ENCODE measurements at places on chromosomes 13 and 19.
A peak's percentile ranks its signal among the peaks of the same experiment; 100 is the strongest.

DNA sequence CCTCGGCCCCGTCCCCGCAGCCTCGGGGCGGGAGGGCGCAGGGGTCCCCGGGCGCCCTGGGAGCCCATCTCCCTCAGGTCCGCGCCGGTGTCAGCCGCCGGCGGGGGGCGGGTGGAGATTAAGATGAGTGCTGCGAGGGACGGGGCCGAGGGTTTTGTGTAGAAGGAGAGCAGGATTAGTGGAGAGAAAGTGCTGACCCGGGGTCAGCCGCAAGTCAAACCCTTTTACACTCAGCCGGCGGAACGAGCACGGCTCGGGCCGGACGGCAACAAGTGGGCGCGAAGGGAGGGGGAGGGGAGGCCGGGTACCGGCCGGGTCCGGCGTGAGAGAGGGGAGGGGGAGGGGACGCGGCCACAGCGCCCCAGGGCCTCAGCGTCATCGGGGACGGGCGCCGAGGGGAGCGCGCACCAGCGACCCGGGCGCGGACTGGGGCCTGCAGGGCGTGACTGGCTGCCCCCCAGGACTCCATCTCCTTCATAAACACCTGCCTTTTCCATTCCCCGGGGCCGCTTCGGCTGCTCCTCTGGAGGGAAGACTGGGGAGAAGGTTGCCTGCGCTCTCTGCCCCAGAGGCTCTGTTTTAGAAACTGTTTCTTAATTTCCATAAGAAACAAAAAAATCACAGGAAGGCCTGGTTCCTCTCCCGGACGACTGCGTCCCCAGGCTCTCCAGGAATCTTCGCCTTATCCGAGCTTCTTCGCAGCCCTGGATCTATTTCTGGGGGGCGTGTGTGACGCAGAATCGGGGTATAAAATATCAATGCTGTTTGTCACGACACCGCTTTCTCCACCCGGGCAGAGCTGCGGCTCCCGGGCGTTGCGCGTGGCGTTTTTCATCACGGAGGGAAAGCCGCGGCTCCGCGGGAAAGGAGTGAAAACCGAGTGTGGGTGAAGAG lies 6.5 kb downstream of the SOX1 start:
- DNase-seq = peak; percentile 87

DNA sequence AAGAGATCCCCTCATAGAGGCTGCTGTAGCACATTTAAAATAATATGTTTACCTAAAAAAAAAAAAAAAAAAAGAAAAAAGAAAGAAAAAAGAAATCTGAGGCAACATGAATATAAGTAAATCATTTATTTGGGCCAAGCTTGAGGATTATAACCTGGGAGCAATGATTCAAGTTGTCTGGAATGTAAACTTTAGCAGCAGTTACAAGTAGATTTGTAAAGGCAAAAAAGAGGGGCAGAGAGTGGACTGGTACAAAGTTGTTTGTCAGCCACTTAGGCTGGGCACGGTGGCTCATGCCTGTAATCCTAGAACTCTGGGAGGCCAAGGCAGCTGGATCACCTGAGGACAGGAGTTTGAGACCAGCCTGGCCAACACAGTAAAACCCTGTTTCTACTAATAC lies 11.3 kb downstream of the ZNF43 start:
- no peak for DNase-seq

DNA sequence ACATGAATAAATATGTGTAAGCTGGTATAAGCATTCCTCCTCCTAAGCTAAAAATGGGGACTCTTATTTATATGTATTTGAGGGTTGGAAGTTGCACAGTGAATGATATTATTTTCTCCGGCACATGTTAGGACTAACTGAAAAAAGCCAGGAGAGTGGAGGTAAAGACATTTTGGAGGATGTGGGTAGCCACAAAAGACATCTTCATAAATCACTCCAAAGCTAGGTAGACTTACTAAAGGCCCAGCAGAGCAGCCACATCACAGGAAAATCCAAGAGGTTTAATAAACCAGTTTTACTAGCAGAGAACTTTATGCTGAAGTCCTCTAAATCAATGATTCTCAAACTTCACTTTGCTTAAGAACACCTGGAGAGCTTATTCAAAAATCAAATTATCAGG lies 424.7 kb downstream of the KCTD12 start:
- no peak for DNase-seq

- no peak for DNase-seq
Measured at GRCh38 chr13:113856716-113857065, 7.2 kb downstream of the GAS6 start.

GRCh38 chr13:46404733-46405100 lies 17.7 kb upstream of the RUBCNL start:
- no peak for DNase-seq

- DNase-seq = no peak
Measured at GRCh38 chr13:32802159-32802558, 214.1 kb upstream of the KL start.

GRCh38 chr13:101185606-101186005 lies 230.7 kb downstream of the NALCN start:
- DNase-seq = no peak

DNA sequence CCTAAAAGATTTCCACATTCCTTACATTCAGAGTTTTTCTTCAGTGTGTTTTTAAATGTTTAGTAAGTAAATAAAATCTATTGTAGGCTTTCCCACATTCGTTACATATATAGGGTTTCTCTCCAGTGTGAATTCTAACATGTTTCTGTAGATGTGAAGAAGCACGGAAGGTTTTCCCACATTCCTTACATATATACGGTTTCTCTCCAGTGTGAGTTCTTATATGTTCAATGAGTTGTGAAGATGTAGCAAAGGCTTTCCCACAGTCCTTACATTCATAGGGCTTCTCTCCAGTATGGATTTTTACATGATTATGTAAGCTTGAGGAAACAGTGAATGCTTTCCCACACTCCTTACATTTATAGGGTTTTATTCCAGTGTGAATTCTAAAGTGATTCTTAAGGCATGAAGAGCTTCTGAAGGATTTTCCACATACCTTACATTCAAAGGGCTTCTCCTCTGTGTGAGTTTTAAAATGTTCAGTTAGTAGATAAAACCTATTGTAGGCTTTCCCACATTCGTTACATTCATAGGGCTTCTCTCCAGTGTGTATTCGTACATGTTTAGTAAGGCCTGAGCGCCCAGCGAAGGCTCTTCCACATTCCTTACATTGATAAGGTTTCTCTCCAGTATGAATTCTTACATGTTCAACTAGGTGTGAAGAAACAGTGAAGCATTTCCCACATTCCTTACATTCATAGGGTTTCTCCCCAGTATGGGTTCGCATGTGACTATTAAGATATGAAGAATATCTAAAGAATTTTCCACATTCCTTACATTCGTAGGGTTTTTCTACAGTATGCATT lies 18.2 kb downstream of the ZNF121 start:
- DNase-seq = no peak

DNA sequence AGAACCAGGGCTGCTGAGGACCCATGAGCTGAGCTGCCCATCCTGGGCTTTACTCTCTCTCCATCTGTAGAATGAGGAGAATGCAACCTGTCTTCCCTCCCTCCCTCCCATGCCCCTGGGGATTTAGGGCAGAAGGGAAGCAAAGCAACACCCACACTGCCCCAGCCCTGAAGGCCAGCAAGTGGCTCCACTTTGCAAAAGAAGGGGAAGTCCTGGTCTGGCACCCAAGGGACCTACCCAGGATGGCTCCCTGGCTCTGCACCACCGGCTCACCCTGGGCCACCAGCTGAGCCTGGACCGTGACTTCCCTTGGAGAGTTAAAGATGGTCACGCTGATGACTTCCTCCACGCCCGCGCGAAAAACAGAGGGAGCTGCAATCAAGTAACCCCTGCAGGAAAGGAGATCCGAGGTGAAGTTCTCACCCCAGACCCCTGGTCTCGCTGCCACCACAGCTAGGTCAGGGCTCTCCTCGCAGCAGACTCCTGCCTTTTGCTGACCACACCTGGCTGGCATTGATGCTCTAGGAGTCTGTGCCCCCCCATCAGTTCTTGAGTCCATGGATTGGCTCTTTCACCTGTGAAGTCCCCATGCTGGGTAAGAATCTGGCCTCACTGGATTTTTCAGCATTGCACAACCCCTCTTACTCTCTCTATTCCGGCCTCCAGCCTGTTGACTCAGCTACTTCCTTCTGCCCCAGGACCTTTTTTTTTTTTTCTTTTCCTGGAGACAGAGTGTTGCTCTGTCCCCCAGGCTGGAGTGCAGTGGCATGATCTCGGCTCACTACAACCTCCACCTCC lies 4.6 kb downstream of the CPAMD8 start:
- no peak for DNase-seq

DNA sequence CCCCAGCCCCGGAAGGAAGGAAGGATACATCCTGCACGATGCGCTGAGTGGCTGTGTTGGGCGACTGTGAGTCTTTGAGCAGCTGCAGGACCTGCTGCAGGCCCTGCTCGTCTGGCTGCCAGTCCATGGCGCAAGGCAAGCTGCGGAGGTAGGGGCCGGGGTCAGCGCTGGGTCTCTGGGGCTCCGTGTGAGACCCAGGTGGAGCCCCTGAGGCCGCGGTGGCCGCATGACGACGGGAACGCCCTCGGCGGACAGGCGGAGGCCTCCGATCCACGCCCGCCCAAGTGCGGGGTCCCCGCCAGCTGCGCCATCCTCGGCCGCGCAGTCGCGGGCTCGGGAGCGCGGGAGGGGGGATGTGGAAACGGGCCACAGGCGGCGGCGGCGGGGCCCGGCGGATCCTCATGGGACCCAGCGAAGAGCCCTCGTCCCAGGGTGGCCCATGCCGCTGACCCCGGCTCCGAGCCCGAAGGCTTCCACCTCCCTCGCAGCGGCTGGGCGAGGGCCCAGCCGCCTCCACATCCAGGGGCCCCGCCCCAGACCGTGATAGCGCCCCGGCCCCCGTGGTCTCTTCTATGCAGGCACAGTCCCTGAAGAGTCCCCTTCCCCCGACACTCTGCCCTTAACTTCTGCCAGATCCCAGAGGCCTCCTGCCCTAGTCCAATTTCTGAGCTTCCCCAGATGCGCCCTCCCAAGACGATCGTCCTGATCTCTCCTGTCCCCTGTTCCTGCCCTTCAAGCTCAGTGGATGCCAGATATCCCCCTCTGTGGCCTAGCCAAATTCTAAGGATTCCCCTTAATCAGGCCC lies 2.7 kb downstream of the TNPO2 start:
- DNase-seq = no peak

DNA sequence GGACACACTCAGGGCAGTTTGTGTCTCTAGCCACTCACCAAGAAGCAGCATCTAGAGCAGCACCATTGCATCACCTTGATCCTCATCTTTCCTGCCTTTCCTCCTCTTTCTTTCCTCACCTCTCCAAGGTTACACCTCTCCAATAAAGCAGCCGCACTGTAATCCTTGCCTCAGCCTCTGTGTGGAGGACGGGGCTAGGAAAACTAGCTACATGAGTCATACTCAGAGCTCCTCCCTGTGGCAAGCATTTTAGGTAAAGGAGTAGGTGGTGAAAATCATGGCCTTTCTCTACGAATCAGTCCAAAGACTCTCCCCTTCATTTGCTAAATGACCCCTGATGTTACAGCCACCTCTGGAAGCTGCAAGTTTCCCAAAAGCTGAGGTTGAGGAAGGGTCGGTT lies 108.9 kb downstream of the DNAJC15 start:
- no peak for DNase-seq

DNA sequence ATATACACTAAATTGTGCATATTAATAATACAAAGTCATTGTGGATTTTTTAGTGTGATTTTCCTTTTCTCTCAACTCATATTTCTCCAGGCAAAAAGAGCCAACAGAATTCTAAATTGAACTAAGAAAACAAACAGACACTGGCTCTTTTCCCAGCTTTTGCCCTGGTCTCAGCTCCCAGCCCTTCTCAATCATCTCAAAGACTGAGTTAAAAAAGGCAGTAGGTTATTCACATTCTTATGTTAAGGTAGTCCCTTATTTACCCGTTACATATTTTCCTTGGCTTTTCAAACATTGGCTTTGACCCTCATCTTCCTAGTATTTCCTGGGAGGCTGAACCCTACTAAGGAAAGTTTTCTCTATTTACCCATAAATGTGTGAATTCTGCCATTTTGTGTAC lies 753.6 kb downstream of the LIG4 start:
- DNase-seq = no peak

DNA sequence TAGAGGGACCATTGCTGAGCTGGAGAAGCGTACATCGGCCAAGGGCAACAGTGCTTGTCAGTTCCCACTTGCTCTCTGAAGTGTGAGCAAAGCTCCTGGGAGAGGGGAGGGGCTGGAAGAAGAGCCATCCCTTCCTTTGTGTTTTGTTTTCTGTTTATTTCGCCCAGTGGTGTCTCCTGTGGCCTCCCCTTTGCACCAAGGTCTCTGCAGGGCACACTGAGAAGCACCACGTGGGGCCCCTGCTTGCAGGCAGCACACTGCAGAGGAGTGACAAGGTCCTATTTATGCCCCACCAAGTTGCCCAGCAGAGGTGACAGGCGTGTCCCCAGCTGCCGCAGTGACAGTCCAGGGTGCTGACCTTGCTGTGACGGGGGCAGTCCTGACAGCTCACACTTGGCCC lies 24.0 kb downstream of the GRIN2D start:
- DNase-seq = no peak

DNA sequence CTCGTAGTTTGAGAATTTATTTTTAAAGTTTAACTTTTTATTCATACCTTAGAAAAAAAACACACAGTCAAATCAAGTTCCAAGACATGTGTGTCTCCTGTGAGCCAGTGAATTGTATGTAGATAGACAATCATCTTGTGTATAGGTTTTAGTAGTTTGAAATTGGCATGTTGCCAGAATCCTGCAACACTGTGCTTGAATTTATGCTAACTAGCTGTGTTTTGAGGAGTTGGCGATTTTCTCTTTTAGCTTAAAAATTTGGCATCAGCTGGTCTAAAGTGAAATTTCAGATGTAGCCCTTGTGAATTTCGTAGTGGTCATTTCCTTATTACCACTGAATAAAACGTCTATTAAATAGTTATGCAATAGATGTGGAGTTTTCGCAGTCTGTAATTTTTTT lies 213.2 kb downstream of the ATP8A2 start:
- DNase-seq = no peak

DNA sequence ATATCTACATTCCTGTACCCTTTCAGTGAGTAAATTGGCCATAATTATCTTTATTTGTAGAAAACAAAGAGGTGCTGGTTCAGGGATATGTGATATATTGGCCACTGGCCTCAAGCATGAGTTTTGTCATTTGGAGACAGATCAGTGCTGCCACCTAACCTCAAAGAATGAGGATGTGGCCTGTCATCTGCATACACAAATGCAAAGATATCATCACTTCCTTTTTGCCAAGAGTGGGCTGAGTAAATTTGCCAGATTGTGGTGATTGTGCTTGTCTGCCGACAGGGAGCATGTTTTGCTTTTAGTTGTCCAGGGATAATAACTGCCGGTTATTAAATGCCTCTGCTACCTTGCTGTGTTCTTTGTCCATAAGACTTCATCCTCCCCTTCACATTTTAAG lies 44.2 kb downstream of the WASF3 start:
- no peak for DNase-seq

DNA sequence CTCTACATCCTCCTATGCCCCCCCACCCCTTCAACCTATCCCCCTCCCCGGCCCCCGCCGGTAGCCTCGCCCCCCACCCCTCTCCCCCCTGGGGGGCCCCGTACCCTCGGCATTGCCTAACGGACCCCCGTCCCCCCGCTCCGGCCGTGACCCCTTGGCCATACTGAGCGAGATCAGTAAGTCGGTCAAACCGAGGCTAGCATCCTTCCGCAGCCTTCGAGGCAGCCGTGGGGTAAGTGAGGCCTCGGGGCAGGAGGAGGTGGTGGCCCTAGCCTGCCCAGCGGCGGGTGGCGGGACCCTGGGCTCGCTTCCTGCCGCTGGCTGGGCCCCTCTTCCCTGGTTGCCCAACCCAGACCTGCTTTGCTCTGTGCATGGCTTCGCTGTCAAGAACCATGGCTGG lies 6.5 kb downstream of the TRIP10 start:
- DNase-seq = no peak

- peak; percentile 87 for DNase-seq
Measured at GRCh38 chr19:15555759-15556633, 47.7 kb downstream of the CYP4F22 start.

GRCh38 chr19:17893766-17894165 lies 22.0 kb downstream of the SLC5A5 start:
- DNase-seq = no peak

Data from NCI-H774 (cell line).